ENCODE measurements at places on chromosomes 7 and 10.
A peak's percentile ranks its signal among the peaks of the same experiment; 100 is the strongest.

GRCh38 chr7:90789736-90790306 lies 193.7 kb downstream of the CDK14 start:
- DNase-seq, result no peak

- DNase-seq, result no peak
These were observed 117.7 kb upstream of the GJD4 start for GRCh38 chr10:35487336-35488034.

DNA sequence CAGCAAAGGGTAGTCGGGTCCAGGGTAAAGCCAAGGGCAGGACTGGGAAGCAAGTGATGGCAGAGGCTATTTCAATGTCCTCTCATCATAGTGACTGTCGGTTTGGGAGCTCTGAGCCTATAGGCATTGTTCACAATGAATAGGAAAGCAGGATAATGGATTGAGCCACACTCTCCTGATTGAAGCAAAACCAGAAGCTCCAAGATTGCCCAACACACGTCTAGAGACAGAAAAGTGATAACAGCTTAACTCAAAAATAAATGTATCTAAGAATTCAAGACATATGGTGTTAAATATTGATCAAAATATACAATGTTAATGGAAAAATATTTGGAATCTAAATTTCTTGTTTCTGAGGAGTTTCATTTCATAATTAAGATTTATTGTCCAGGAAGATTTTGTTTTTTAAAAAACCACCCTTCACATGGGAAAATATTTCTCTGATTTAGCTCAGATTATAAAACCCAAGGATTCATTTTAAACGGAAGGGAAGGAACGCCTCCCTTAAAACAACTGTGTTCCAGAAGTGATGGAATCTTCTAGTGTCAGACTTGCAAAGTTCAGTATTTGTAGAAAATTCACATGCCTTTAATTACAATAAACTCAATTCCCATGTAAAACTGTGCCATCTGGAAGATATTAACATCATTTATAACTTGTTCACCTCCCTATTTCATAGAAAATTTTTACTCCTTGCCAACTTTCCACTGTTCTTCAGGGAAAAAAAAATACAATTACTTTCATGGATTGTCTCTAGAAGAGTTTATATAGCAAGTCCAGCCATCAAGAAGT lies 54.5 kb downstream of the NRP1 start:
- no peak for DNase-seq

GRCh38 chr7:27173956-27174873 lies at the start of gene HOXA10:
HOXA10 (minus strand) TSS chr7:27174320; CDS start chr7:27174306, 14 bp downstream.
- DNase-seq, result no peak

DNA sequence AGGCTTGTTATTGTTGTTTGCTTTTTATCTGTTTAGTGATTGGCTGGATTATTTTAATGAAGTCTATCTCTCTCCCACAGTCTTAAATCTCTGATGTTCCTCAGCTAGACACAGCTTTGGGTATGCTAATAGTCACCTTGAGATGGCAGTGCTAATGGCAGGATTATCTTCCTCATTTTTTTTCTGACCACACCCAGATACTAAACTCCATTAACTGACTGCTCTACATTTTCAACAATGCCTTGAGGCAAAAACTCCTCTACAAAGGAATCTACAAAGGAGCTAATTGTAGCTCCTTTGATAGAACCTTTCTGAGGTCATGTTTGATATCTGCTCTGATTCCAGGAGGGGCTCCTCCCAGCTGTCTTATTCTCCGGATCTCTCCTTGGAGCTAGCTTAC lies 122.6 kb downstream of the HBP1 start:
- no peak for DNase-seq

- no peak for DNase-seq
These were observed 16.2 kb upstream of the OR2A5 start for GRCh38 chr7:144032516-144032915.

GRCh38 chr7:94380264-94380663 lies 14.4 kb upstream of the COL1A2 start:
- no peak for DNase-seq

- DNase-seq, result no peak
These were observed 563.9 kb upstream of the C7orf33 start for GRCh38 chr7:148026713-148027112.

DNA sequence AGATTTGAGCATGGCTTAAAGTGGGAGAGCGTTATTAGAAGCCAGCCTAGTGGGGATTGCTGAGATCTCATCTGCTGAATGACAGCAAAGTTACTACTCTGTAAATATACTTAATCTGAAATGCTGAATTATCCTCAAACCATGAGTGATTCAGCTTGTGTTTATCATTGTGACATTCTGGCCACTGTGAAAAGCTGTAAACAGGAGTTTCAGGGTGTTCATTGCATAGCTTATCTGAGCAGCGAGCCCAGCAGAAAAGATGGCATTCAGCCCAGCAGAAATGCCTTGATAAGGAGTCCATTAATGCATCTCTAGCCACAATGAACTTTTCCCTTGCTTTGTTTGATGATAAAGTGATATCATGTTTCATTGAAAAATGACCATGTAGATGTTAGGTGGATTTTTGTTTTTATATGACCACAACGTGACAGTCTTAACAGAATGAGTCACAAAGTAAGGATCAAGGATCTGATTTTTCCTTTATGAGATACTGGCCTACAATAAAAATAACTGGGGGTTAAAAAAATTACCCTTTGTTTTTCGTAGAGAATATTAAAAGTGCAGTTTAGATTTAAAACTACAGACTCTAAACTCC lies 7.8 kb downstream of the TES start:
- DNase-seq, result no peak

- DNase-seq, result no peak
These were observed 60.6 kb downstream of the ACADSB start for GRCh38 chr10:123069246-123069986.

- DNase-seq, result no peak
These were observed 377.7 kb upstream of the FZD8 start for GRCh38 chr10:36019749-36020148.

- no peak for DNase-seq
These were observed 222.9 kb downstream of the CAMK1D start for GRCh38 chr10:12572281-12572680.

DNA sequence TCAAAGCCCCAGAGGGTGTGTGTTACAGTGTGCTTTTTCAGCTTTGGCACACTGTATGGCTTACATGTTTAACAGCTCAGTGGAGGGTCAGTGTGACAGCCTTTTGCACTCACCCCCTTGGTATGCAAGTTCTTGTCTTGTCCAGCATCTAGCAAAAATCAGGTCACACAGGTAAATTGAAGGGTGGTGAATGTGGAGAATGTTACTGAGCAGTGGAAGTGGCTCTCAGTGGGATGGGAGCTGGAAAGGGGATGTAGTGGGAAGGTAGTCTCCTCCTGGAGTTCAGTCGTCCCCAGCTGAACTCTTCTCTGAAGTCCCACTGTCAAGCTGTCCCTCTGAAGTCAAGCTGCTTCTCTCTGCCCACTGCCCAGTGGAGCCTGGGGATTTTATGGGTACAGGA lies 21.0 kb upstream of the C10orf90 start:
- DNase-seq, result no peak

DNA sequence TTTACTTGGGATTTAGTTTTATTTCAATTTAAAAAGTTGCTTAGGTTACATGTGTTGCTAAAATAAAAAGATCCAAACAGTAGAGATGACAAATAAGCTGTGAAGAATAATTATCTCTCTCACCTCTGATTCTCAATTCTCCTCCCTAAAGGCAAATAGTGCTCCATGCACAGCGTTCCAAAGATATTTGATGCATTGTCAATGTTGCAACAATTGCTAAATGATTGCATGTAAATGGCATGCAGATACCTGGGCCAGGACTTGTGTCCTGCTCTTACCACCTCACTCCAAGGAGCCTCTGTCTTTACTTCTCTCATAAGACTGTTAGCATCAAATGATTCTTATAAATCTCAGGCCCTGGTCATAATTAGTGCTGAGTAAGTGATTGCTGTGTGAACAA lies 217.7 kb downstream of the SEC23IP start:
- DNase-seq, result no peak

DNA sequence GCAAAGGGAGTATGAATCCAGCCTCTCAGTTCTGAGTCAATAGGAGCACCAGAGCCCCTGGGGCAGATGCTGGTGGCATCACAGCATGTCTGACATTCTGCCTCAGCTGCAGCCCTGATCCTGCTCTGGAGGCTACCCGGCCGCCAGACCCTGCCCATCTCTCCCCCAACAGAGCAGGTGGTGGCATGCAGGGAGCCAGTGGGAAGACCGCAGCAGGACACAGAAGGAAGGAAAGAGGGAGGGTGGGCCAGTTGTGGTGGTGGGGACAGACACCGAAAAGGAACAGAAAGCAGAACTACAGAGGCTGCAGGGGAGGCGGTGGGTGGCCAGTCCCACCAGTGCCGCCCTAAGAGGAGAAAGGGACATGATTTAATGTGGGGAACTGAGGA lies 35.3 kb downstream of the BLNK start:
- no peak for DNase-seq

- DNase-seq, result no peak
These were observed 105.7 kb downstream of the SNX10 start for GRCh38 chr7:26397332-26397731.

- DNase-seq, result no peak
These were observed 51.4 kb downstream of the INPP5A start for GRCh38 chr10:132589015-132589414.

DNA sequence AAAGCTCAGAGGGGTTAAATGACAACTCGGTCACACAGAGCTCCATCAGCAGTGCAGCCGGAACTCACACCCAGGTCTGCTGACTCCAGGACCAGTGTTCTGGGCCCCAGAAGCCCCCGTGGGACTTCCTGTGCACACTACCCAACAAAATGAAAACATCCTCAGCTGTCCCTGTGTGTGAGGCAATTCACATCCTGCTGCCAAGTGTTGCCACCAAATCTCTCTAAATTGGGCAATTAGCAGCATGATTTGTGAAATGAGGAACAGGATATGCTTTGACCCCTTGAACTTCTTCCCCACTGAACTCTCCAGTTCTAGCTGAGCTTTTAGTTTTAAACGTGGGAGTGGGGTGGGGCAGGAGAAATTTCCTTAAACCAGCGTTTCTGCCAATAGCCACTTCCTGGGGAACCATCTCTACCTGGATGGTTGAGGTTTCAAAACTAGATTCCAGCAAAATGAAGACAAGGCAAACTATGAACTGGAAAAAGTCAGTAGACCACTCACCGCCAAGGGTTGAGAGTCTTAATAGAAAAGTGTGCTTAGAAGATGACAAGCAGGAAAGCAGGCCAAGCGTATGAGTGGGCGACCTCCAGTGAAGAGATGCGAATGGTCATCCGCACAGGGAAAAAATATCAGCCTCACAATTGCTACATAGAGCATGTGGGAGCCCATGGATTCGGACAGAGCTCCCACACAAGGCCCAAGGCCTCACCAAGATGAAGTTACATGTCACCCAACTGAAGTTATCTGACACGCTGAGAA lies 51.9 kb upstream of the CHST15 start:
- DNase-seq, result no peak

DNA sequence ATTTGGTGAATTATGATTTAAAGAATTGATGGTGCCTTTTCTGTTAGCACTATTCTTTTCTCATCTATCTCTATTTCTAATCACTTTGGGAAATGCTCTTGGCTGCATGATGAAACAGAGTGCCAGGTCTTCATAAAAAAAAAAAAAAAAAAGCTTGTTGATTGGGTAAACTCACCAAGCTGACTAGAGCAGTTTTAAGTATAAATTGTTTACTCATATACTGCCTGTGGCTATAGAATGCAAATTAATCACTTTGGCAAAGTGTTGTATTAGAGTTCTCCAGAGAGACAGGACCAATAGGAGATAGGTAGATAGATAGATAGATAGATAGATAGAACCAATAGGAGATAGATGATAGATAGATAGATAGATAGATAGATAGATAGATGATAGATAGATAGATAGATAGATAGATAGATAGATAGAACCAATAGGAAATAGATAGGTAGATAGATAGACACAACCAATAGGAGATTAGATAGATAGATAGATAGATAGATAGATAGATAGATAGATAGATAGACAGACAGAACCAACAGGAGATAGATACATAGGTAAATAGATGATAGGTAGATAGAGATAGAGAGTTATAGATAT lies 20.1 kb upstream of the TBXAS1 start:
- no peak for DNase-seq

DNA sequence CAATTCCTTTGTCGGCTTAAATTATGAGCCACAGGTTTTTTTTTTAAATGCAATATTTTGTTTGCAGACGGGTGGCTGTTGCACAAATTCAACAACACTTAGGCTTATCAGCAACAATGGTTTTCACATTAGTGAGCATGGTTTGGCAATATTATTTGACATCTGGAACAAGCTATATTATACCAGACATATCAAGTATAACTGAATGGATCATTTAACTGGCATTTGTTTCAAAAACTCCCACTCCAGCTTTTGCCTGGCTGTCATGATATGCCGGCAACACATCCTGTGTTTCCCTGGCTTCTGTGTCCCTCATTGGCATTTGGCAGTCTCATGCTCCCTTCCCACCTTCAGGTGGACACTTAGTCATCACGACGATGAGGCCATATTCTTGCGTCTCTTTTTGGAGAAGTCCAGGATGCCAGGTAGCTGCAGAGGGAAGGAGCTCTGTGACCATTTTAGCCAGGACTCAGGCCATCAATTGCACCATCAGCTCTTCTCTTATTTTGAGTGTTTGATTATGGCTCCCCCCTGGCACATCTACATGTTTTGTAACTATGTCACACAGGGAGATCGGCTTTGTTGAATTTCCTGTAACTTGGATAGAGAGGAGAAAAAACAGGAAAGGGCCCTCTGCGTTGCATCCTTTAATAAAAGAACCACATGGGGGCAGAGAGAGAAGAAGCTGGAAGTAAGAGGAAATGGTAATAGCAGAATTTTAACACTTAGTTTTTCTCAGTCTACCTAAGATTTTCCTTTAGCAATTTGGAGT lies 413.9 kb downstream of the LRMDA start:
- no peak for DNase-seq

DNA sequence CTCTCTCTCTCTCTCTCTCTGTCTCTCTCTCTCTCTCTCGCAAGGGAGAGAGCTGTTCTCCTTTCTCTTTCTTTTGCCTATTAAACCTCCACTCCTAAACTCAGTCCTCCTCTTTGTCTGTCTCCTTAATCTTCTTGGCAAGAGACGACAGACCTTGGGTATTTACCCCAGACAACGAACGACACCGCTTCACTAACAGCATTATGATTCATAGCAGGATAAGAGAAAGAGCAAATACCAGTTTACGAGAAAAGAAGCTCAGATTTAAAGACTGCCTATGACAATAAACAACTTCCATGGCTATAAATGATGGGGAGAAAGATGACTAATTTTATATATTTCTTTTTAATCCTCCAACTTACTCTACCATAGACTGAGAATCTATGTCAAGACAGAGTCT lies 1396.5 kb upstream of the CELF2 start:
- DNase-seq, result no peak

- DNase-seq, result no peak
These were observed 769.1 kb downstream of the SUGCT start for GRCh38 chr7:40903872-40904271.

- DNase-seq, result no peak
These were observed 58.2 kb downstream of the ABI1 start for GRCh38 chr10:26802527-26802926.

GRCh38 chr10:72275351-72276012 lies 1.8 kb downstream of the DDIT4 start:
- DNase-seq, result peak; percentile 46

GRCh38 chr7:15837306-15837950 lies 150.9 kb upstream of the MEOX2 start:
- DNase-seq, result no peak
